Body of pancreas (tissue), 4 donors: ENCODE measurements at places on chromosomes 4 and X. TPM values are rescaled to one million over a fixed set of nuclear protein-coding genes. Genes with fewer than 3 reads are reported as not detected.

The BEX5 gene
- 7.0 TPM for total RNA-seq

GRCh38 chrX:46072791-46073190, 472.4 kb downstream of the ZNF674 start:
- no peaks in the 10 kb centered on the region for H3K27me3 ChIP-seq
- H3K27ac ChIP-seq = no peak overlapping the region
- no peak overlapping the region for H3K4me3 ChIP-seq
- no peaks in the 10 kb centered on the region for H3K36me3 ChIP-seq
- no peak for DNase-seq

GRCh38 chr4:69518102-69518501, 22.4 kb upstream of the UGT2B4 start:
- no peak overlapping the region for H3K27ac ChIP-seq
- H3K36me3 ChIP-seq = no peaks in the 10 kb centered on the region
- no peaks in the 10 kb centered on the region for H3K4me1 ChIP-seq
- H3K4me3 ChIP-seq = no peak overlapping the region
- H3K27me3 ChIP-seq = no peaks in the 10 kb centered on the region

DNA sequence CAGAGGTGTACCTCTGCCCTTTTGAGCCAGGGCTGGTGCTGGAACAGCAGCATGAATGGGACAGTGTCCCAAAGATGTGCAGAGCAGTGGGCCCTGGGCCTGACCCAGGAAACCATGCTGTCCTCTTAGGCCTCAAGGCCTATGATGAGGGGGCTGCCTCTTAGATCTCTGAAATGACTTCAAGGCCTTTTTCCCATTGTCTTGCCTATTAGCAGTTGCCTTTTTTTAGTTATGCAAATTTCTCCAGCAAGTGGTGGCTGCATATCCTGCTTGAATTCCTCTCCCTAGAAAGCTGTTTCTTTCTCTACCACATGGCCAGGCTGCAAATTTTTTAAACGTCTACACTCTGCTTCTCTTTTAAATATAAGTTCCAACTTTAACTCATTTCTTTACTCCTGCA, 160.3 kb downstream of the CFAP299 start:
- no peaks in the 10 kb centered on the region for H3K36me3 ChIP-seq
- no peaks in the 10 kb centered on the region for H3K4me1 ChIP-seq

DNA sequence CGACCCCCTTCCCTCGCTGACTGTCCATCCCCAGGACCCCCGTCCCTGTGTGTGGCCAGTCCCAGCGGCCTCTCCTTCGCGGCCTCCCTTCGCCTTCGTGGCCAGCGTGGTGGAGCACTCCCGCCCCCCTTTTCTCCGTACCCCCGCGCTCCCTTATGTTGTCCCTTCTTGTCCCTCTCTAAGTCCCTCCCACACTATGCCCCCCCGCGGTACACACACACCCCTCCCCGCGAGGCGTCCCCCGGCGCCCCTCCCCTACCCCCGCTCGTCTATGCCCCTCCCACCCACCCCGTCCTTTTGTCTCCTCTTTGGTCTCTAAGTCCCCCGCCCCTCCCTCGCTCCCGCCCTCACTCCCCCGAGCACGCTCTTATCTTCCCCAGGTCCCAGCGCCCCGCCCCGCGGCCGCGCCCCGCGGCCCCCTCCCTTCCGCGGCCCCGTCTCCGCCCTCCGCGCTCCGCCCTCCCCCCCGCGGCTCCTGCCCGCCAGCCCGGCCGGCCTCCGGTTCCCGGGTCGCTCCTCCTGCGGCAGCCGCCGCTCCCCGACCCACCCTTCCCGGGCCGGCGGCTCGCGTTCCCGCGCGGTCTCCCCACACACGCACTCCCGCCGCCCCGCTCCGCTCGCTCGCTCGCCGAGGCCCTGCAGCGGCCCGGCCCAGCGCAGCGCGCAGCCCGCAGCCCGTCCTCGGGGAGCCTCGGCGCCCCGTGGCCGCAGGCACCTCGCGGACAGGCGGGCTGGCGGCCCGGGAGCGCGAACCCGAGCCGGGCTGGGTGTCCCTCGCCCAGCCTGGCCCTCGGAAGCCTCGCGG, 26.3 kb downstream of the UTP14A start:
- peak overlapping the region; percentile 19 for H3K4me3 ChIP-seq
- H3K4me1 ChIP-seq = no peaks in the 10 kb centered on the region
- DNase-seq = peak; percentile 87
- H3K36me3 ChIP-seq = no peaks in the 10 kb centered on the region

DNA sequence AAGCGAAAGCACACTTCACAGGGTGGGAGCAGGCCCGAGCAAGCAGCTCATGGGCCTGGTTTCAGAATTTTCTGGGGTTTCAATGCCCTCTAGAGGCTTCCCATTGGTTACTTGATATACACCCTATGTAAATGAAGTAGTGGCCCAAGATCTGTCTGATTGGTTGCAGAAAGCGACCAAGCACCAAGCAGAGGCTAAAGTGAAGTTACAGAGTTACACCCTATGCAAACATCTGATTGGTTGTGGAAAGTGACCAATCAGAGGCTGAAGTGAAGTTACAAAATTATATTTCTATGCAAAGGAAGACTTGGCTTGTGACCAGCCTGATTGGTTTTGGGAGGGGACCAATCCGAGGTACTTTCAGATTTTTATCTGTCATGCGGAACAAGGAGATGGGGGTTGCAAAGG, 8.2 kb downstream of the FHIP1A start:
- H3K36me3 ChIP-seq = no peaks in the 10 kb centered on the region
- H3K27ac ChIP-seq = peak overlapping the region; percentile 62
- H3K4me3 ChIP-seq = no peak overlapping the region
- DNase-seq = no peak

DNA sequence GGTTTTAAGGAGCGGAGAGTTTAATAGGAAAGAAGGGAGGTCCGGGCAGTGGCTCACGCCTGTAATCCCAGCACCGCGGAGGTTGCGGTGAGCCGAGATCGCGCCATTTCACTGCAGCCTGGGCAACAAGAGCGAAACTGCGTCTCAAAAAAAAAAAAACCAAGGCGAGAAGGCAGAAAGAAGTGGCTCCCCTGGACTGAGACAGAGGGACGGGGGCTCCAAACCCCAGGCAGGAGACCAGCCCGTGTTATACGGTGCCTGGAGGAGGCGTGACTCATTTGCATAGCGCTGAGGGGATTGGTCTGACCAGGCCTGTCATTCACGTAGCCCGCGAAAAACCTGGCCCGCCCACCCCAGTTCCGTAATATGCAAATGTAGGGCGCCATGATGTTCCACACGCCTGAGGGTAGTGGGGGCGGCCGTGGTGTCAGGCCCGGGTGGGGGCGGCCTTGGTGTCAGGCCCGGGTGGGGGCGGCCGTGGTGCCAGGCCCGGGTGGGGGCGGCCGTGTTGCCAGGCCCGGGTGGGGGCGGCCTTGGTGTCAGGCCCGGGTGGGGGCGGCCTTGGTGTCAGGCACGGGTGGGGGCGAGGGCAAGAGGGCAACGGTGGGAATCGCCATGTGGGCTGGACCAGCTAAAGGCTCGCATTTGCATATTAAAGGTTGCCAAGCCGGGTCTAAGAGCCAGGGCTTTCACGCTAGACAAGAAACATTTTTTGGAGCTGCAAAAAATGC, 2.1 kb downstream of the PLCXD1 start:
- no peaks in the 10 kb centered on the region for H3K27me3 ChIP-seq
- no peaks in the 10 kb centered on the region for H3K36me3 ChIP-seq
- H3K4me3 ChIP-seq = no peak overlapping the region
- peaks cover 13% of the 10 kb centered on the region for H3K4me1 ChIP-seq
- H3K27ac ChIP-seq = peak overlapping the region; percentile 50
- DNase-seq = peak; percentile 90
